Activated CD4-positive, alpha-beta T cell treated with anti-CD3 and anti-CD28 coated beads, Interleukin-2, Interleukin-4, amounts not matched to agents 100 ng/mL and 50 ng/mL, durations not matched to agents 16 hours and 8 hours (primary cell): ENCODE measurements at places on chromosomes 7 and 10.

- no peak for DNase-seq
Observed at GRCh38 chr7:135333200-135333599, 99.6 kb downstream of the STRA8 start.

DNA sequence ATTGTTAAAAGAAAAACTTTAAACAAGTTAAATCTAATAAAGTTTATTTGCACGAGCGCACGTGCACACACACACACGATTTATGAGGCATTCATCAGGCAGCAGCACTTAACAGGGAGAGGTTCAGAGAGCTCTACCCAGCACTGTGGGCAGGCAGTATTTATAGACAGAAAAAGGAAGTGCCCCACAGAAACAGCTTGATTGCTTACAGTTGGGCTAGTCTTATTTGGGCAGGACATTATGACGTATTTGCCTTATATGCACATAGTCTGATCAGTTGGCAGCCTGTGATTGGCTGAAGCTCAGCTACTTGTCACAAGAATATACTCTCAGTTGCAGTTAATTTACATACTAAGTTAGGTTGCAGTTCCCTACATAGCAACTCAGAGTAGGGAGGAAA is 1.2 kb upstream of the SDHAF3 start:
- DNase-seq, result no peak

GRCh38 chr7:5528815-5529442 is 105.3 kb upstream of the TNRC18 start:
- no peak for DNase-seq

- DNase-seq, result no peak
Observed at GRCh38 chr7:43808410-43808809, 49.9 kb downstream of the BLVRA start.

GRCh38 chr10:132675031-132675740 is 110.8 kb downstream of the NKX6-2 start:
- DNase-seq, result no peak

GRCh38 chr10:550665-551372 is 138.6 kb downstream of the DIP2C start:
- no peak for DNase-seq

- DNase-seq, result no peak
Observed at GRCh38 chr7:77971726-77972125, 173.2 kb downstream of the PHTF2 start.

DNA sequence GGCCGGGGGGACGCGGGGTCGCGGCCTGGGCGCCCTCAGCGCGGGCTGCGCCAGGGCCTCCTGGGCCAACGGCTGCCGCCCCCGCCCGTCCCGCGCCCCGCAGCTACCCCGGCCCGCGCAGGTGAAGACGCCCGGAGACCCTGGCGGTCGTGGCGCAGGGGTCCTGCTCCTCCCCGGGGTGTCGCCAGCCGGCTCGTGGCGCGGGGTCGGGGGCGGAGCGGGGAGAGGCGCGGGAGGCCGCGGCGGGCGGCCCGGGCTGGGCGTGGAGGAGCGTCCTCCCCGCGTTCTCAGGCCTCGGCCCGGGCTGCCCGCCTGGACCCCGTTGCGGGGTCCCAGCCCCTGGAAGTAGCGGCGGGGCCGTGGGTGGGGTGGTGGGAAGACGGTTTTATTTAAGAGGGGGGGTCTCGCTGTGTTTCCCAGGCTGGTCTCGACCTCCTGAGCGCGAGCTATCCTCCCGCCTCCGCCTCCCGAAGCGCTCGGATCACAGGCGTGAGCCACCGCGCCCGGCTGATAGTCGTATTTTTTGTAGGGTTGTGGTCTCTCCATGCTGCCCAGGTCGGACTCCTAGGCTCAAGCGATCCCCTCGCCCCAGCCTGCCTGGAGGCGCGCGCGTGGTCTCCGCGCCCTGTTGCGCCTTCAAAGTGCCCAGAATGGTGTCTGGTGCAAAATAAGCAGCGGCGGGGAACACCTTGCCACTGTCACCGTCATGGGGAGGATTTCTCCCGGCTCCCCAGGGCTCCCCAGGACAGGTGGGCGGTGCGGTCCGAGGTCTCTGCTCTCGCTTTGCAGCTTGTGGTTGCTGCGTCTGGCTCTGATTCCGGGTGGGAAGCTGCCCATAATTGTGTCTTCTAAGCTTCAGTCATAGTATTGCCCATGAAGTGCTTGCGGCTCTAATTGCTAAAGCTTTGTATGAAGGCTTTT is 15.3 kb upstream of the SUN1 start:
- DNase-seq, result peak; percentile 30

- DNase-seq, result no peak
Observed at GRCh38 chr7:50619684-50620083, 54.5 kb upstream of the DDC start.

- peak; percentile 74 for DNase-seq
Observed at GRCh38 chr7:140230861-140231770, 54.3 kb upstream of the KDM7A start.

GRCh38 chr7:37097983-37098382 is 350.7 kb downstream of the ELMO1 start:
- no peak for DNase-seq

GRCh38 chr10:86111902-86112545 is 254.6 kb downstream of the GRID1 start:
- DNase-seq, result no peak

- no peak for DNase-seq
Observed at GRCh38 chr10:71984809-71985388, 20.7 kb downstream of the CHST3 start.

GRCh38 chr10:94310369-94310768 is 52.4 kb downstream of the NOC3L start:
- DNase-seq, result no peak

DNA sequence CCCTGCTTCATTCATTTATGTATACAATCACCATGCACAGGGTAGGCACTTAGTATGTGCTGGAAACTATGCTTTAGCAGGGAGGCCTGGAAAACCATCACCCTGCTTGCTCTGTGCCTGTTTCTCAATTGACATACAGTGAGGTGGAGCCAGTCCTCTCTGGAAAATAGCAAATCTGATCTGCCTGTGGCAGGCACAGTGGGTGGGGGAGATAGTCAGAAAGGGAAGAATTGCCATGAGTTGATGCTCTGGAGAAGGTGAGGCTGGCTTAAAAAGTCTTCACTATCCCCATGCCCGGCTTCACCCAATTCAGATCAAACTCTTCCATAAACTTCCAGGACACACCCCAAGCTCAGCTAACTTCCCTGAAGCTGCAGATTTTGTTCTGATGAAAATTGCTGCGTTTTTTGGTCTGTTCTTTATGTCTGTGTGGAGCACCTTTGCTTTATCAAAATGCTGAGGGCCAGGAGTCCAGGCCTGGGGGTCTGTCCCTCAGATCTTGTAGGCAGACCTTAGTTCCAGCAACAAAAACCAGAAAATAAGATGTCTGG is 84.8 kb downstream of the ANK3 start:
- no peak for DNase-seq

GRCh38 chr10:117647306-117647705 is 104.8 kb downstream of the EMX2 start:
- DNase-seq, result no peak

DNA sequence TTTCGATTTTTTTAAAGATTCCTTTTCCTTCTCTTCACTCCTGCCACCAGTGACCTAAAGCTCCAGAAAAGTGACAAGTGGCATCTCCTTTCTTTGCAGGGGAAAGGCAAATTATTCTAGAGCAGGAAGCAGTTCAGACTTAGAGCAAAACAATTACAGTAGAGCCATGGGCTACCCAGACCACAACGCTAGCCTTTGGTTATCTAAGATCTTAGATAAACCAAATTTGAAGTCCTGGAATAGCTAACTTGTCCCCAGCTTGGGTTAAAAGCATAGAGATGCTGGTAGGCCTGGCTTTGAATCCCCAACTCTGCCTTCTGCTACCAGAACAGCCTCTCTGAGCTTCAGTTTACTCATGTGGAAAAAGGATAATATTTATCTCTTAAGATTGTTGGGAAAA is 38.4 kb downstream of the LGI1 start:
- no peak for DNase-seq

DNA sequence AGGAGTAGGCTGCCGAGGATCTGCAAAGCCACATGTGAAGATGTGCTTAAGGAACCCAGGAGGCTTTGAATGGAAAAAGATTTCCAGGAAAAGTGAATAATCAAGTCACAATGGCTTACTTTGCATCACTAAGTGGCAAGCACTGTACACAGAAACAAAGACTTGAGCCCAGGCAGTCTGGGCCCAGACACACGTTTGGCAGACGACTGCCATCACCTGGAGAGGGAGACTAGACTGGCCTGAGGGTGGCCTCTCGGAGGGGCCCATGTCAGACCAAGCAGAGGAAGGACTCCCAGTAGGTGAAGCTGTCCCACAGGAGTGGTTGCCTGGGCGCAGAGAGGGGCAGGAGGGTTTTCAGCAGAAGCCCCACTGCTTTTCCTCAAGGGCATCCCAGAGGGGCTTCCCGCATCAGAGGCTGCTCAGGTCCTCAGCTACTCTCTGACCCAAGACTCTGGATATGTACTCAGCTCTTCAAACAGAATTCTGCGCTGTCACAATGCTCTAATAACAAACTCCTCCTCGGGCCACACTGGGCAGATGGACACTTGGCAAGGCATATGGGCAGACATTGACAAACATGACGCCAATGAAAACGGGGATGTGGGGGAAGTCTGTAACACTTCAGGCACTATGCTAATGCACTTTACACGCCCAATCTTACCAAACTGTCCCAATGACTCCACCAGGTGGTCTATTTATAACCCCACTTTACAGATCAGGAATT is 27.9 kb upstream of the FRAT2 start:
- DNase-seq, result no peak

- no peak for DNase-seq
Observed at GRCh38 chr7:37047260-37047659, 323.0 kb upstream of the AOAH start.

- no peak for DNase-seq
Observed at GRCh38 chr7:67380858-67381257, 384.2 kb downstream of the TYW1 start.

DNA sequence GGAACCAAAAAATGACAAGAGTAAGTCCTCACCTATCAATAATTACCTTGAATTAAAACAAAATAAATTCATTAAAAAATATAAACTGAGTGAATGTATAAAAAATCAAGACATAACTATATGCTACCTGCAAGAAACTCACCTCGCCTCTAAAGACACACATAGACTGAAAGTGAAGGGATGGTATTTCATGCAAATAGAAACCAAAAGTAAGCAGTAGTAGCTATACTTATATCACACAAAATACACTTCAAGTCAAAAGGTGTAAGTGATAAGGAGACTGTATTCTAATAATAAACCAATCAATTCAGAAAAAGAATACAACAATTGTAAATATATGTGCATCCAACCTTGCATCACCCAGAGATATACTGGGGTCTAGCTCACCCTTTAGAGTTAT is 332.6 kb downstream of the SH2D4B start:
- DNase-seq, result no peak

- DNase-seq, result no peak
Observed at GRCh38 chr7:113810080-113810744, 108.6 kb downstream of the PPP1R3A start.

DNA sequence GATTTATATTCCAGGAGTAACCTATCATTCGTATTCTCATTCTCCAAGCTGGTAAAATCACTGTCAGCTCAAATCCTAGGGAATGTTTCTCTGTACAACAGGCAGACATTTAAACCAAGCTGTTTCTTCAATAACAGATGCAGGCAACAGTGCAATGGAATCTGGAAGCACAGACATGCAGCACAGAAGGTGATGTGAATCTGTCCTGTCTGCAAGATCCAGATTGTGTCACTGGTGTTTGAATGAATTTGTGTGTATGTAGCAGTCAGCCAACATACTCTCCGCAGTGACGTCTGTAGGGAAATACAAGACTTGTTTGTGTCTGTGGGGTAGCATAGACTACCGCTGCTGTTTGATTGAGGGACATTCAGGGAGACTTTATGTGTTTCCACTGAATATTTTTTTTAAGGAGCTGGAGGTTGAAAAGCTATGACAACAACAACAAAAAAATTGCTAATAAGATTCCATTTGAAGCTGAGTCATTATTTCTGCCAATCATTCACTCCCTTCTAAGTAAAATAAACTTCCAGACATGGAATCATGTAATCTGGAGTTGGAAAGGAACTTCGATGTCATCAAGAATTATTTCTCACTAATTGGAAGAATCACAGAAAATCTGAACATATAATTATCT is 122.9 kb upstream of the MYO3A start:
- no peak for DNase-seq

DNA sequence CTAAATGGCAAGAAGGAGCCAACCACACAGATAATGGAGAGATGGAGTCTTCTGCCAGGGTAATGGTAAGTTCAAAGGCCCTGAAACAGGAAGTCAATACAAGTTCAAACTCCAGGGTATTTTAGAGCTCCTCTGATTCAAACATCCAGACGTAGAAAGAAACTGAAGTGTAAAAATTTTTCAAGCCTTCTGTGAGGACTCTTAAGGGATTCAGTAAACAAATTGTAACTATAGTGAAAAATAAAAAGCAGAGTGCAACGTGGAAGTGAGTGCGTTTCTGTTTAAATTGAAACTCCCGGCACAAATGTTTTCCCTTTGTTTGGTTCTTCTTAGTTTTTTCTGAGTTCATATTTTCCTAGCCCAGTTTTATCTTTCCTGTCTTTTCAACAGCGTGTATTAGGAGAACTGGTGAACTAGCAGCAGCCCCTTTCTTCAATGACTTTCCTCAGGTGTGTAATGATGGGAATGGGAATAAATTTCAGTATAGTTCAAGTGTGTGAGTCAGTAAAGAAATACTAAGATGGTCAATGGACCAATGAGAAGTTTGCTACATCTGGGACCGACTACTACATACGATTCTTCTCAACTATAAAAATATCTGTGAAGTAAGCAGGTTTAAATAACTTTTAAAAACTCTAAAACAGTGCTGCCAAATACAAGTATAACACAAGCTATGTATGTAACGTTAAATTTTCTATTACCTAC is 298.9 kb downstream of the CSTF2T start:
- DNase-seq, result no peak

DNA sequence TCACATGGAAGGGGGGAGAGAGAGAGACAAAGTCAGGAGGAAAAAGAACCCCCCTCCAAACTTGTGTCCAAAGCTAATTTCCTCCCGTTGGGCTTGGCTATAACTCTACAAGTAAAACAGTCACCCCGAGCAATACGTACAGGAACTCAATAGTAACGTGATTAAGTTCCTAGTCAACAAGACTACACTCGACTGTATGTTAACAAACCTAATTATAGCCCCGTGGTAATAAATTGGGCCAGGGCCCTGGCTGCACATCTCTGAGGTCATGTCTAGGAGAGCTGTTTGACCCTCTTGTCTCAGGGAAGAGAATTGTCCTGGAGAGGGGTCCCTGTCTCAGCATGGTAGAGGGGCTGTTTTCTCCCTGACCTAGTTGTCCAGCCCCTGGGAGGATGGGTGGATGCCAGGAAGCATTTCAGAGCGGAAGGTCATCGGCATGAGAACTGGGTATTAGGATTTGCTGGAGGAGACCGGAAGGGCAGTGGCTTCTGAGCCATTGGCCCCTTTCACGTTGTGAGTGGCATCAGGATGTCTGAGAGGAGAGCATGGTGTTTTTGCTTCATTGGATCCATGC is 60.2 kb upstream of the COMTD1 start:
- DNase-seq, result no peak

- DNase-seq, result peak; percentile 75
Observed at GRCh38 chr10:103745341-103746247, 109.8 kb downstream of the SH3PXD2A start.
